ENCODE measurements at places on chromosomes 7 and 10.

DNA sequence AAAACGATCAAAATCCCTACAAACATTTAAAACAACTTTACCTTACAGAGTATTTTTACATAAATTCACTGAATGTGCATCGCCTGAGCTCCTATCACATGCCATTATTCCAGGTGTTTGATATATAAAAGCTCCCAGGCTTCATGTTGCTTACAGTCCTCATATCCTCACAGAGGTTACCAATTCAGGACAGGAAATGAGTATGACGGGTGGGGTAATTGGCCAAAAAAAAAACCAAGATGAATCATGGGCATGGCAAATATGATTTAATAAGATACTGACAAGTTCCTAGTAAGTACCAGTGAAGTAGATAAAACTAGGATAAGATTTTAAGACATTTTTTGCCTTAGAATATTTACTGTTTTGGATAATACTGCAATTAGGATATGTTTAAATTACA, 135.8 kb downstream of the KMT2E start:
- DNase-seq = no peak

GRCh38 chr7:20607216-20607615, 8.3 kb upstream of the ABCB5 start:
- no peak for DNase-seq

DNA sequence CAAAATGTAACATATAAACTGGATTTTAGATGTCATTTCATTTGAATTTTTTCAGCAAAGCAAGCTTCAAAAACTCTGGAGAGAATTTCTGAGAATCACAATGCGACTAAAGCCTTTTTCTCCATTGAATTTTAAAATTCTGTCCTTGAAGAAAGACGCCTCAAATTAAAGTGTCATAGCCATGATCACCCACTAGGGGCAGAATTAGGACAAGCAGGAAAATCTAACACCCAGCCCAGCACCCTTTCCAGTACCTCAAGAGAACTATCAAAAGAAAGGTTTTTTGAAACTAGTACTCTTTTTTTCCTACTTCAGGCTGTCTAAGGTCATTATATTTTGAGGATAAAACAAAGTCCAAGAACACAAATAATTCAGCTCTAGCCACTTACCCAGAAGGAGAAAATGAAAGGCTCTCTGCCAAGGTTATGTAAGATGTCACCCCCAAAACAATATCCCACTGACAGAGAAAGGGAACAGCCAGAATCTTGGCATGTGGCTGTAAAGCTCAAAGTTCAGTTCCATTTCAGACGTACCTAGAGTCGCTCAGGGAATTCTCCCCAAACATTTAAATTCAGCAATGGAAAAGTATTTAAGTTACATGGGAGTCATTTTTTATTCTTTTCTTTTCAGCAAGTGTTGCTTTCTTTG, 299.4 kb downstream of the SNX13 start:
- peak; percentile 7 for DNase-seq

- DNase-seq = no peak
Observed at GRCh38 chr10:48288661-48289060, 14.2 kb upstream of the FRMPD2 start.

- DNase-seq = no peak
Observed at GRCh38 chr7:159207393-159207792, 62.7 kb upstream of the VIPR2 start.

DNA sequence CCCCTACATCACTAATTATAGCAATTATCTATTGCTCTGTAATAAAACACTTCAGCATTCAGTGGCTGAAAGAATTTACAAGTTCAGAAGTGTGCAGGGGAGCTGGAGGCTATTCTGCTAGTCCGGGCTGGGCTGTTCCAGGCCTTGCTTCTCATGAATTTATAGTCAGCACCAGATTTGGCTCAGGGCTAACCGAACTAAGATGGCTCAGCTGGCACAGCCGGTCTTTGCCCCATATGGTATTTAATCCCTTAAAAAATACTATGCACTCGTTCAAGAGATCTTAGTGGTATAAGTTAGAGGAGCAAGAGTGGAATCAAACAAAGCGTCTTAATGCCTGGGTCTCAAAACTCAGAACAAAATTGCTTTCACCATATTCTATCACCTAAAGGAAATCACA, 932.9 kb downstream of the XPNPEP1 start:
- no peak for DNase-seq

GRCh38 chr10:13056456-13057077, 43.4 kb upstream of the OPTN start:
- DNase-seq = no peak

DNA sequence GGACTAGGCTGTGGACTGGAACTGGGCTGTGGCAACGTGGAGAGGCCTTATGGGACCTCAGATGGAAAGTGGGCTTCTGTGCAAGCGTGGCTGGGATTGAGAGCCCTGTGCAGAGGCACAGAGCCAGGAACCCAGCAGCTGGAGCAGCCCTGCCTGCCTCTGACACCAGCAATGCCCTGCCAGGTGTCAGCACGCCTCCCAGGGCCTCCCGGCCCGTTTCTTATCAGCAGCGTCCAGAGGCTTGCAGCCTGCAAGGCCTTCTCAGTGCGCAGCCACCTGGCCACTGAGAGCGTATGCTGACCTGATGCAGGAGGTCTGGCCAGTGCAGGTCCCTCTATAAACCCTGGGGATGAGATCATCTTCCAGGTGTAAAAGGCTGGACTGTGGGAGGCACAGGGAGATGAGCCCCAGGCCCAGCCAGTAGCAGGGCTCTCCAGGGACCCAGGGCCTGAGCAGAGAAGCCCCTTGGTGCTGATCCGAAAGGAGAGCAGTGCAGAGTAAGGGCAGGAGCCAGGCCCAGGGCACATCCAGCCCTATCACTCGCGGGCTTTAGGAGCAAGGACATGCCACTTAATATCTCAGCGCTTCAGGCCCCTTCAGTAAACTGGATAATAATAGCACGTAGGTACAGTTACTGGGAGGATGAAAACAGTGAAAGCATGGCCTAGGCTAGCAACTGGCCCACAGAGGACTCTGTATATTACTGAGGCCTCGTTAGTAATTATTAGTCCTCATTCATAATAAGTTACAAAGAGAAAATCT, 38.8 kb upstream of the ANTXRL start:
- DNase-seq = no peak

- no peak for DNase-seq
Observed at GRCh38 chr10:98357194-98357822, 57.7 kb downstream of the PYROXD2 start.

DNA sequence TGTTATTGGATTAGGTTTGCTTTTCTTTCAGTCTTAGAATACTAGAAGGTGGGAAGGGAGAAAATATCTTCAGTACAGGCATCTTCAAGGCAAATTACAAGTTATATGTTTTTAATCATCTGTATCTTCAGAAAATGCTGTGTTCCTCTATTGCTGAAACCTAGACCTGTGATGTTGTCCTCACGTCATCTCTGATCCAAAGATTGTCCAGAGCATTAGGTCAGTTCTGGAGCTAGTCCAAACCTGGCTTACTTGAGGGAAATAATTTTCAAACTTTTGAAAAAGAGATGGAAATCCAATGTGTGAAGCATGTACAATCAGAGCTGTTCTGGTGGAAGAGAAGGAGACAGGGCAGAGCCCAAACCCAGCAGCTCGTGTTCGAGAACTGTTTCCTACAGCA, 217.3 kb downstream of the ZEB1 start:
- DNase-seq = no peak

- DNase-seq = no peak
Observed at GRCh38 chr10:106278383-106278782, 886.1 kb downstream of the SORCS1 start.

DNA sequence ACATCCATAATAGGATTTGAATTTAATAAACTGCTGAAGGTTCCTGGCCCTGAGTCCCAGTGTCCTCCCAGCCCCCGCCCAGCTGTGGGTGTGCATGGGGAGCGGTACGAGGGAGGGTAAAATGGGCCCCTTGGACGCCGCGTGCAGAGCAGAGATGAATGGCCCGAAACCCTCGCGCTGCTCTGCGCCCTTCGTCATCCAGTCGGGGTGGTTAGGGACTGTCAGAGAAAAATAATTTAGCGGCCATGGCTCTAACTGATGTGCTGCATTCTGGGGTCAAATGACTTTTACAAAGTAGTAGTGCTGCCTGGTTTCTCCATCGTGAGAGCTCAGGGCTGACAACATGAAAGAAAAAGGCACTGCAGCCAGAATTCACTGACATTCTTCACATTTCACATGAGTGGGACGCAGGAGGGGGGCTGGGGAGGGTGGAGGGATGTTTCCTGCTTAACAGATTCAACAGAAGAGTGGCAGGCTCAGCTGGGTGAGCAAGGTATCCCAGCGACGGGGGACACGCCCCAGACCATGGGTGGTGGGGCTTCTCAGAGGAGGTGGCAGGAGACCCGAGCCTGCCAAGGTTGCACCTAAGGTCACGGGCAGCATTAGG, 304.5 kb downstream of the WDR37 start:
- no peak for DNase-seq

DNA sequence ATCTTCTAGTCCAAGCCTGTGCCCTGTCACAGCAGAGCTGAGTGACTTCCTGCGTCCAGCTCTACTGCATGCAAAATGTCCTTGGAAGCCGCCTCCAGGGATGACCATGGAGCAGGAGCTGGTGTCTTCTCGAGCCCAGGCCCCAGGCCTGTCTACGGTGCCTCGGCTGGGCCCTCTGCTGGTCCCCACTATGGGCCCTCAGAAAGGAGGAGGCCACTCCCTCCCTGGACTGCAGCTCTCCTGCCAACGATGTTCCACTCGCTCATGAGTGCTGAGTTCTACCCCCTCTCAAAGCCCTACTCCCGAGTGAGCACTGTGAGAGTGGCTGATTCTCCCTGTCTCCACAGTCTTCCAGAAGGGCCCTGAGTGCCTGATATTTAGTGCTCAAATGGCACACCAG, 504.9 kb downstream of the PTPRN2 start:
- DNase-seq = no peak

GRCh38 chr7:3028758-3029093, 14.9 kb downstream of the CARD11 start:
- DNase-seq = no peak

All from hematopoietic multipotent progenitor cell treated with erythropoietin and hydrocortisone succinate and interleukin-3 and kit ligand, for 17 days (in vitro differentiated cells).